ENCODE measurements at places on chromosomes 5 and 9.

GRCh38 chr9:134683714-134684374, 42.2 kb downstream of the COL5A1 start:
- DNase-seq: no peak

DNA sequence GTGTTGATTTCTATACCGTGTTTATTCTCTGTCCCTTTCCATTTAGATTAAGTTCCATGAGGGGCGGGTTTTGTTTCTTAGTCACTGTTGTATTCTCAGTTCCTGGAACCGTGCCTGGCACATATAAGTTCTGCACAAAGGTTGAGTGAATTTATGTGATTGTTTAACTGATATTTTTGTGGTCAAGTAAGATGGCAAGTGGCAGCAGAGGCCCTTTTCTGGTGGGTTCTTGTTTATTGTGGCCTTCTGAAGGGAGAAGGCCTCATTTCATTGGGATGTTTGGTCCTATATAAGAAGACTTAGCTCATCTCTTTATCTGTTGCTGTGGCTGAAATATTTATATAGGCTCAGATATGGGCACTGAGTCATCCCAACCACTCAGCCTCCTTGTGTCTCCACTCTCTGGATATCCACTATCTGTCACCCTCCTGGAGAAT, 262.5 kb downstream of the PSAT1 start:
- no peak for DNase-seq

- DNase-seq: no peak
These were observed 9.4 kb upstream of the NFIB start for GRCh38 chr9:14323083-14323971.

DNA sequence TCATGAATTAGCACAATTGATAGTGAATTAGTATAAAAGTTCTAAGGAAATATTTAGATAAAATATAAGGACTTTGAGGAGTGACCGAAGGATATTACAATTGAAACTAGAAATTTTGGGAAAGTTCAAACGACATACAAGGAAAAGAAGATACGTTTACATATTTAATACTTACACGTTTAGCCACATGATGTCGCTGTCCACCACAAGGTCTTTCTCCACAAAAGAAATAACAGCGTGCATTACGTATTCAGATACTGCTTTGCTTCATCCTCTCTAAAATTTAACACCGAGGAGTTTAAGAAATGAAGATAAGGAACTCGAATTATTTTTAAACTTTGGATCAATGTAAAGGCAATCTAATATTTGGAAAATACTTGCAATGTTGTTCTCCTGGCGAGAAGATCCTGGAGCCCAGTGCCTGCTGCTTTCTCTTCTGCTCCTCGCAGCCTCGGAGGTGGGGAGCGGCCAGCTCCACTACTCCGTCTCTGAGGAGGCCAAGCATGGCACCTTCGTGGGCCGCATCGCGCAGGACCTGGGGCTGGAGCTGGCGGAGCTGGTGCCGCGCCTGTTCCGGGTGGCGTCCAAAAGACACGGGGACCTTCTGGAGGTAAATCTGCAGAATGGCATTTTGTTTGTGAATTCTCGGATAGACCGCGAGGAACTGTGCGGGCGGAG, at the start of gene PCDHA3:
TSS of gene PCDHA3 (plus strand) at position 242 of the 678 bp plus-strand sequence.
- DNase-seq: no peak

- DNase-seq: no peak
These were observed 131.8 kb downstream of the SYK start for GRCh38 chr9:90933468-90933867.

DNA sequence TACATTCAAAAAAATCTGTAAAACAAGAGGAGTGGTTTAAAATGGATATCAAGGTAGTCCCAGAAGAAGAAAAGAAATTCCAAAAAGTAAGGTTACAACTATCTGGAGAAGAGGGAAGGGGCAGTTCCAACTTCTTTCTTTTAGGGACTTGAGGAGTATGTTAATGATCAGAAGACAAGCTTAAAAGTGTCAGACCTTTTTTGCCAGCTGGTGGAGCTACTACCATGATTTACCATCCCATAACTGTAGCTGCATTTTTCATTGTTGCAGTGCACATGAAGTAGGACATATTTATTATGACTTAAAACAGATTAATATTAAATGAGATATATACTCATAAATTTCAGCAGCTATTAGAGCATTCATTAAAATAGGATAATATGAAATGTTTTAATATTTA, 158.5 kb upstream of the RGS7BP start:
- no peak for DNase-seq

GRCh38 chr5:3412146-3412545, 183.5 kb upstream of the IRX1 start:
- DNase-seq: no peak

Measured in right renal pelvis (tissue), 4 donors.